Neural crest cell (in vitro differentiated cells): ENCODE measurements at places on chromosomes 11 and 22. TPM values are rescaled to one million over a fixed set of nuclear protein-coding genes. Genes with fewer than 3 reads are reported as not detected.

MS4A12 gene
- not detected in 2 replicates for total RNA-seq

XRRA1 gene
- total RNA-seq = 5.6 and 8.3 TPM in 2 replicates

MN1 gene
- 19.0 TPM in 2 replicates for total RNA-seq

IL17REL gene
- 0.07 TPM in 1 of 2 replicates, not detected in the other for total RNA-seq

PLEKHA7 gene
- total RNA-seq = 15.6 and 18.2 TPM in 2 replicates

RAB36 gene
- 13.5 and 14.4 TPM in 2 replicates for total RNA-seq

SLC22A9 gene
- total RNA-seq = not detected in 2 replicates

OR4P4 gene
- total RNA-seq = not detected in 2 replicates

UBQLNL gene
- 0.09 and 0.20 TPM in 2 replicates for total RNA-seq

MCHR1 gene
- total RNA-seq = 0.84 and 1.3 TPM in 2 replicates

CYP2D6 gene
- 3.5 and 3.7 TPM in 2 replicates for total RNA-seq

SCT gene
- not detected in 2 replicates for total RNA-seq

DRD4 gene
- 0.30 and 0.63 TPM in 2 replicates for total RNA-seq

VSIG2 gene
- total RNA-seq = not detected in 2 replicates

GAL3ST3 gene
- 8.7 and 9.7 TPM in 2 replicates for total RNA-seq

PAMR1 gene
- 0.21 and 0.66 TPM in 2 replicates for total RNA-seq

SERHL2 gene
- 0.36 and 0.63 TPM in 2 replicates for total RNA-seq

LRRC74B gene
- total RNA-seq = not detected in 2 replicates

CYTH4 gene
- not detected in 2 replicates for total RNA-seq
